ENCODE measurements at places on chromosomes 16 and 17. TPM values are rescaled to one million over a fixed set of nuclear protein-coding genes. Genes with fewer than 3 reads are reported as not detected.

The FOXC2 gene
- total RNA-seq: 7.3 TPM

DNA sequence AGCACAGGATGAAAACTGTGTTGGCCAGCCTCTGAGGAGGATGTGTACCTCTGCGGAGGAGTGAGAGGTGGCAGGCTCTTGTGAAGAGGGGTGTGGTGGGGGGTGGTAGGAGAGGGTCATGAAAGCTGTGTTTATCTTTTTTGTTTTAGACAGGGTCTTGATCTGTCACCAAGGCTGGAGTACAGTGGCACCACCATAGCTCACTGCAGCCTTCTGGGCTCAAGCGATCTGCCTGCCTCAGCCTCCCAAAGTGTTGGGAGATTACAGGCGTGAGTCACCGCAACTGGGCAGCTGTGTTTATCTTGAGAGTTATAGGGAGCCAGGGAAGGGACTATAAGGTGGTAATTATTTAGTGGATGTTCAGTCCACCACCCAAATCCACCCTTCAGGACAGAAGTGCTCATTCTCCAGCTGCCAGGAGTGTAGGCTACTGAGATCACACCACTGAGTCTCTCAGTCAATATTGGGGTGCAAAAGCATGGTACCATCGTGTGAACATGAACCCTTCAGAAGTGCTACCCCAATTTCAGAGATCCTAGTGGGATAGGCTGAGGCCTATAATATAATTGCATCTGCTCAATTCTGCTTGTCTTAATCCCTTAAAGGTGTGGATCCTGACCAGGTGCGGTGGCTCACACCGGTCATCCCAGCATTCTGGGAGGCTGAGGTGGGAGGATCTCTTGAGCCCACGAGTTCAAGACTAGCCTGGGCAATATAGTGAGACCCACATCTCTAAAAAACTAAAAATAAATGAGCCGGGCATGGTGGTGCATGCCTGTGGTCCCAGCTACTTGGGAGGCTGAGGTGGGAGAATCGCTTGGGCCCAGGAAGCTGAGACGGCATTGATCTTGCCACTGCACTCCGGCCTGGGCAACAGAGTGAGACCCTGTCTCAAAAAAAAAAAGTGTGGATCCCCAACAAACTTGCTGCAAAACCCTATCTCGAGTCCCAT, 788 bp upstream of the EXOC3L1 start:
- no peak for DNase-seq

GRCh38 chr17:42819939-42820535, 4.0 kb downstream of the BECN1 start:
- DNase-seq: no peak

DNA sequence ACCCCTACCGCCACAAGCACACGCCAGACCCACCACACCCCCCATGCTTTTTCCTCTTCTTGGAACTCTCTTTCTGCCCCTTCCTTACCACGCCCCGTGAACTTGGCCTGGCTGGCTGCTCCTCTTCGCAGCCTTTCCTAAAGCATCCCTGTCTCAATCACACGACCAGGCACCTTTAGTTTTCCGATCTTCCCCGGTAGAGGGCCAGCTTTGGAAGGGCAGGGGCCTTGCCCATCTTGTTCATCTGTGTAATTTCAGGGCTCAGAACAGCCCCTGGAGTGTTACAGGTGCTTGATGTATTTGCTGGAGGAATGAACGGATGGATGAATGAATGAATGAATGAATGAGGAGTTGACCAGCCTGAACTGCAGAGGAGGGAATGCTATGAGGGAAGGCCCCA, 3.7 kb downstream of the SPPL2C start:
- no peak for DNase-seq

The CDT1 gene
- total RNA-seq: 2.1 TPM

The MRC2 gene
- 40.0 TPM for total RNA-seq

The MILR1 gene
- 11.0 TPM for total RNA-seq

DNA sequence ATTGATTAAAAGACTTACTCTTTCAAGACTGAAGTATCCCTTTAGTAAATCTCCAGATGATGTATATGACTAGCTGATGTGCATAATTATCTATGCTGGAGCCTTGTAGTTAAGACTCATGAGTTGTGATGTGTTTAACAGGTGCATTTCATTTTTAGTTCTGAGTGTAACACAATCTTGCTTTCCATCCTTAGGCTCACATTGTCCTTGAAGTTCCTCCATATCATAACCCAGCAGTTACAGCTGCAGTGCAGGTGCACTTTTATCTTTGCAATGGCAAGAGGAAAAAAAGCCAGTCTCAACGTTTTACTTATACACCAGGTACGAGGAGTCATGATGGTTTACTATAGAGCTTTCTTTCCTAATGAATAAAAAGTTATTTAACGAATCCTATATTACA, 52.9 kb downstream of the ESRP2 start:
- no peak for DNase-seq

The KRTAP3-2 gene
- total RNA-seq: not detected

DNA sequence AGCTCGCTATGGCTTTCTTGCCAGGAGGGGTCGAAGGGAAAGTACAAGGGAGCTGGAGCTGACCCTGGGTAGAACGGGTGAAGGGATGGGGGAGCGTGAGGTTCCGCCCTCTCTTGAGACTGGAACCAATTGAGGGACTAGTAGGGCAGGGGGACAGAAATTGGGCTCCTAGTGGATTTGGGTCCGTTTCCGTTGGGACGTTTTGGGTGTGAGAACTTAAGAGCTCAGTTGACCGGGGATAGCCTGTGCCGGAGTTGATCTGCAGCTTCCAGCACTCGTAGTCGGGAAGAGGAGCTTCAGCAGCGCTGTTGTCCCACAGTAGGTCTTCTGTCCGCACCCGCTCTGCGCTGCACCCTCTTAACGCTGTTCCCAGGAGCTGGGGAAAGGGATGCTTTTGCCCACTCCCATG, 481 bp downstream of the CNTROB start:
- DNase-seq: no peak

The GLIS2 gene
- 11.7 TPM for total RNA-seq

DNA sequence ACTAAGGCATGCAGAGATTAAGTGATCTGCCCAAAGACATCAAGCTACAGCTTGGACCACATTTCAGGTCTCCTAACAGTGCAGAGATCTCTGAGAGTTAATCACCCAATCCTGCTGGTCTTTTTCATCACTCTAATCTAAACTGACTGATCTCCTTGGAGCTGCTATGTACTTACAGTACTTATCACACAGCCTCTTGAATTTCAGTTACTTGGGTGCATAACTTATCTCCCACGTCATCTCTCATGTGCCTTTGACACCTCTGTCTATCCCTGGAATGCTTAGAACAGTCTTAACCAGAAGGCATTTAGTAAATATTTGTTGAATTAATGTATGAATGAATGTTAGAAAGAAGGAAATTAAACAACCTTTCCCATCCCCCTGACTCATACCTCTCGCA, 139.0 kb downstream of the SNX11 start:
- no peak for DNase-seq

GRCh38 chr17:17663160-17664063, 17.8 kb upstream of the RAI1 start:
- DNase-seq: peak; percentile 73

- DNase-seq: no peak
Measured at GRCh38 chr17:74082886-74083285, 120.6 kb upstream of the RPL38 start.

DNA sequence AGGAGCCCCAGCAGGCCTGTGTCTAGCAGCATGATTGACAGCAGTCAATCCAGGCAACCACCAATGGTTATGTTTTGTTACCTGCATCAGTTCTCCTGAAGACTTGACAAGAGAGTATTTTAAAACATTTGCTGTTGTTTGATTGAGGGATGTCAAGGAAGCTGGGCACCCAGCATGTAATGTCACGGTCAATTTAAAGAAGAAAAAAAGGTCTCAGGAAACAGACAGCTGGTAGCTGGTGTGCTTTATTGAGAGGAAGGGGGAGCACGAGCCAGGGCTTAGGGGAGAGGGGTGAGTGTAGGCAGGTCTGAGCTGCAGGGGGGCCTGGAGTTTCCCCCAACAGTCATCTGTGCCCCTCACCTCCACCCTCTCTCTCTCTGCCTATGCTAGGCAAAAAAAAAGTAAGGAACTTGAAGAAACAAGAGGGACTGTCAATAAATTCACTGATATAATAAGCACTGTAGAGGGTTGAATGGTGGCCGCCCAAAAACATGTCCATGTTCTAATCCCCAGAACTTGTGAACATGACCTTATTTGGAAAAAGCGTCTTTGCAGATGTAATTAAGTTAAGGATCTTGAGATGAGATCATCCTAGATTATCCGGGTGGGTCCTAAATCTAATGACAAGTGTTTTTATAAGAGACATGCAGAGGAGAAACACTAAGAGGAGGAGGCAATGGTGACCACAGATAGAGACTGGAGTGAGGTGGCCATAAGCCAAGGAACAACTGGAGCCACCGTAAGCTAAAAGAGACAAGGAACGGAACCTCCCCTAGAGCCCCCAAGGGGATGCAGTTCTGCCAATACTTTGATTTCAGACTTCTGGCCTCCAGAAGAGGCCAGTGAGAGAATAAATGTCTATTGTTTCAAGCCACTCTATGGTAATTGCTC, 14.5 kb downstream of the TSPOAP1 start:
- DNase-seq: peak; percentile 33

The MT1M gene
- total RNA-seq: 18.8 TPM

DNA sequence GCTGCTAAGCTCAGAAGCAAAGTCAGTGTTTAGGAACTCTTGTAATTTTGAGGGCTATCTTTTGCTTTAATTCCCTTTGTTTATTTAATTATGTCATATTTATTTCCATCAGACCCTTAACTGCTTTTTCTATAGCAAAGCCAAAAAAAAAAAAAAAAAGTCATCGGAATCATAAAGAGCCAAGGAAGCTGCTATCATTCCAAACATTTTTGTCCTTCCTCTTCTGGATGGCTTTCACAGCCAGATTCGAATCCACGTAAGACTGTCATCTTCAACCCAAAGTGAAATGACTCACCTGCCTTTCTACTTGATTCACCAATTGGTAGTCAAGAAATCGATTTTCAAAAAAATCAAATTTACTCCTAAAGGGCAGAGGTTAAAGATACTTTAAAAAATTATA, 38.4 kb downstream of the WIPI1 start:
- no peak for DNase-seq

DNA sequence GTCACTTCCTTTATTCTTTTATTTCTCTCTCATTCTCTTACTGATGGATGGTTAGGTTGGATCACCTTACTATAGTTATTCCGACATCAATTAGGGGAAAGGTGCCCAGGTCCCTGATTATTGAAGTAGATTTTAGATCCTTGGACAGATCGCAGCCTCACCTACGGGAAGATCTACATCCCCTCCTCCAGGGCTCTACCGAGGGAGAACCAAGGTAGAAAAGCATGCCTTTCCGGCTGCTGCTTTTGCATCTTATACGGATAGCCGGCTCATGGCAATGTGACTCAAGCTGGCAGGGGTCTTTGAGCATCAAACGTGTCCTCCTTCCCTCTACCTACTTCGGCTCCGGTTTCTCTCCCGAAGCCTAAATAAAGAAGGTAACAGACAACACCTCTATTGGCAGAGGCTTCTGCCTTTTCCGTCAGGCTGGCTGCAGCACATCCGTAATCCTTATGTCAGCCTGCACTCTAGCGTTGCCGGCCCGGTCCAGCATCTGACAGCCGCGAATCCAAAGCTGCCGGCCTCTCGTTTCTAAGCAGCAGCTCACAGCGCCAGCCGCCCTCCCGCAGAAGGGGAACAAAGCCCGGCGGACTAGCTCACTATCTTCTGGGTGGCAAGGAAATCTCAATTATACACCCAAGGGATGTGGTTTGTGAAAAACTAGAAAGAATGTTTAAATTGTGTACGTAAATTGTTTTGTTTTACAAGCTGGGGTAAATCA, 46.9 kb downstream of the IRX6 start:
- DNase-seq: peak; percentile 73

DNA sequence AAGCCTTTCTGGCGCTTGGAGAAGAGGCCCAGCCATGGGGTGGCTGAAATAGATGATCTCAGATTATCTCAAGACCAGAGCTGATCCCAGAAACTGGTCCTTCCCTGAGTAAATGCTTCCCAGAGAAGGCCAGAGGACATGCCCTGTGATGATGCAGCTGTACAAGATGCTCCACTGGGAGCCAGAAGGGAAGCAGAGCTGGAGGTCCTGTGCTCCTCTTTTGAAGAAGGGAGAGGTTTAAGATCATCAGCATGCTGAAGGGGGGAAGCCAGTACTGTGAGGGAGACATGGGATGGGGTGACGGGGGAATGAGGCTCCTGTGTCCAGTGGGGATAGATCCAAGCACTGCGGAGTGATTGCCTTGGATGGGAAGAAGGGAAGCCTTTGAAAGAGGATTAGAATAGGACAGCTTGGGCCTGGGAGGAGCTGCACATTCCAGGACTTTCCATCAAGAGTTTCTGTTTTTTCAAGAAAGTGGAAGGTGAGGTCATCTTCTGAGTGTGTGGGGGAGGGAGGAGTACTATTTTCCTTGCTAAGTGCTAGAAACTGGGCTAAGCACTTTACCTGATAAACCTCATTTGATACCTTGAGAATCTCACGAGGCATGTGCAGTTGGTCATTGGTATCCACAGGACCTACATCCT, 16.4 kb upstream of the ALOX15B start:
- DNase-seq: no peak

DNA sequence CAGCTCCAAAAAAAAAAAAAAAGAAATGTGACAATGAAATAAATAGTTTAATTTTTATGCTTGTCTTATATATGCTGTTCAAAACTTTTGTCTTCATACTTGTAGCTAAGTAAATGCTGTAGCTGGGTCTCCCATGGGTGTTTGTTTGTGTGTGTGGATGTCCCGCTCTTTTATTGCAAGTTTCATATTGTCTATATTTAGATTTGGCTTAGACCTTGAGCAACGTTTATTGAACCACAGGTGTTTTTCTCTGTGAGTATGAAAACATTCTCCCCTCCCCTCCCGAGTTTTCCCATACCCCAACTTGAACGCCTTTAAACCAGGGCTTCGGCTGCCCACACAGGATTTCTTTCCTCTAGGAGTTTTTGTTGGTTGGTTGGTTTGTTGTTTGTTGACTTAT, 45.2 kb downstream of the MFSD11 start:
- no peak for DNase-seq

- no peak for DNase-seq
Measured at GRCh38 chr16:83992624-83993023, 24.6 kb downstream of the NECAB2 start.
